ENCODE measurements at places on chromosomes 11 and 22.

DNA sequence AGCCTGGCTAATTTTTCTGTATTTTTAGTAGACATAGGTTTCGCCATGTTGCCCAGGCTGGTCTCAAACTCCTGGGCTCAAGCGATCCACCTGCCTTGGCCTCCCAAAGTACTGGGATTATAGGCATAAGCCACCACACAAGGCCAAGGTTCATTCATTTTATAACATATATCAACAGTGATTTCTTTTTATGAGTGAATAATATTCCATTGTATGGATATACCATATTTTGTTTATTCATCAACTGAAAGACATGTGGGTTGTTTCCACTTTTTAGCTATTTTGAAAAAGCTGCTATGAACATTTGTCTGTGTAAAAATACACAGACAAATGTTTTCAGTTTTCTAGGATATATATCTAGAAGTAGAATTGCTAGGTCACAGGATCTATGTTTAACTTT lies 116.0 kb downstream of the MRTFA start:
- DNase-seq: no peak

DNA sequence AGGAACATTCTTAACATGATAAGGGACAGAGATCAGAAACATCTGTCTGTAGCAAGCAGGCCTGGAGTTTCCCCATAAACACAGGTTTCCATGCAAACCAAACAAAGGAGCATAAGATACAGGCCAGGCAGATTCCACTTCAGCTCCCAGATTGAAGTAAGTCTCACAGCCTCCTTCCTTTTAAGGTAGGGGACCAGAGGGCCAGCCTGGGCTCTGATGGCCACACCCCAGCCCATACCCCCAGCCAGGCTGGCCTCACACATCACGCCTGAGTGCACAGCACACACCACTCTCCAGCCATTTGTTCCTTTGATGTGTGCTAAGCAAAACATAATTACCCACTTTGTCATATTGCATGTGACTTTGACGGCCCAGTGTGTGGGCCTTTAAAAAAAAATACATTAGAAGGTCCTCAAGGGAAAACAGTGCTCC lies 518.7 kb downstream of the NTM start:
- DNase-seq: no peak

GRCh38 chr11:59804061-59804460 lies 6.5 kb downstream of the MRPL16 start:
- DNase-seq: no peak

DNA sequence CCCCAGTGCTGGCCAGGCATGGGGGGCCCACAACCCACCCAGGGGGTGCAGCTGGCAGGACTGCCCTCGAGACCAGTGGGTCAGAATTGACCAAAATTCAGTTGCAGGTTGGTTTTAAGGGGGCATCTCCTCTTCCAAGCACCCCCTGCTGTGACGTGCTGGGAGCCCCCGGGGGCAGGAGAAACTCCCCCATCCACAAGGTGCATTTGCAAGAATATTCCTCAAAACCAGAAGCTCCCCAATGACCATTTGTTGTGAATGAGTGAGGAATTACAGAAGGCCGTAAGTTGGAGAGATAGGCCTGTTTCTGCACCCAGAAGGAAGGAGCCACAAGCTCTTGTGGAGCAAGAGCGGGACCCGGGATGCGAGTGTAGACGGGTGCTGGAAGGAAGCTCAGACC lies 414.5 kb downstream of the BRD1 start:
- DNase-seq: no peak

DNA sequence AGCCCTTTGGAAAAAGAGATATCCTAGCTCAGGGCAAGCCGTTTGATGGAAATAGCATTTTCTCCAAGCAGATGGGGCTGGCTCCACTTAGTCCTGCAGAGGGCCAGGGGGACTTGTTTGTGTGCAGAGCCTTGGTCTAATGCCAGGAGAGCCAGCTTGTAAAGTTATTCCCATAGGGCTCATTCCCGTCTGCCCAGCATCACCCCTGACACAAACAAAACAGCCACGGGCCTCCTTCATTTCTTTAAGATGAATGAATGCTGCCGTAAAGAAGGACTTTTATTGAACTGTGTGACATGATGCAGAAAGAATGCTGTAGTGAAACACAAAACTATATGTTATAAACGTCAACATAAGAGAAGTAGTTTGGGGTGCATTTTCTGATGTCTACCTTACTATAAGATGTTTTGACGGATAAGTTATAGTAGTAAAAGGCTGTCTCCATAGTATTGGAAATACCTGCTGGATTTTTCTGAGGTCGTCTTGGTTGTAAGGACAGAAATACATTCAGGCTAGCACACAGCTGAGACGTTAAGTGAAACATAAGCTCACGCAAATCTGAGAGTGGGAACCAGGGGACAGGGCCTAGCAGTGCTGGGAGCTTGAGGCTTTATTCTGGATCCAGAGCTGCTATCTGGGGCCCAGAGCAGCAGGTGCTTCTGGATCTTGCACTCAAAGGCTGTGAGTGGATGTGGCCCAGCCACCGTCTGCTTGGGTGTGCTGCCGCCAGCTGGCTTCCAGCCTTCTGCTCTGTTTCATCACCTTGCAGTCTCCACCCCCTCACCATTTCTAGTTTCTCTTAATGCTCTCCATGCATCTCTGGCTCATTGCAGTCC lies 53.3 kb downstream of the NCAM1 start:
- DNase-seq: no peak

DNA sequence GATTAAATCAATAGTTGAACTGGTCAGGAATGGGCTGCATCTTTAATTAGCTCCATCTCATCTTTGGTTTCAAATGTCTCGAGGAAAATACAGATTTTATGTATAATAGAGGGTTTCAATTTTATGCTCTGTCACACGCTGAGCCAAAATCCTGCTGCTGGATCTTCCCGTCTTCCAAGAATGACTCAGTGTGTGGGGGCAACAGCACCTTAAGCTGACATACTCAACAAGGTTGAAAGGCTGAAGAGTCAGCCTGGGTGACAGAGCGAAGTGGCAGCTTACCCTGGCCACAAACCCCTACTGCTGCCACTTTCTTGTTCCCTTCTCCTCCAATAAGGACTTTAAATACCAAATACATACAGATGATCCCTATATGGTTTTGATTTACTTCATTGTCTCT lies 9.0 kb upstream of the PCF11 start:
- no peak for DNase-seq

DNA sequence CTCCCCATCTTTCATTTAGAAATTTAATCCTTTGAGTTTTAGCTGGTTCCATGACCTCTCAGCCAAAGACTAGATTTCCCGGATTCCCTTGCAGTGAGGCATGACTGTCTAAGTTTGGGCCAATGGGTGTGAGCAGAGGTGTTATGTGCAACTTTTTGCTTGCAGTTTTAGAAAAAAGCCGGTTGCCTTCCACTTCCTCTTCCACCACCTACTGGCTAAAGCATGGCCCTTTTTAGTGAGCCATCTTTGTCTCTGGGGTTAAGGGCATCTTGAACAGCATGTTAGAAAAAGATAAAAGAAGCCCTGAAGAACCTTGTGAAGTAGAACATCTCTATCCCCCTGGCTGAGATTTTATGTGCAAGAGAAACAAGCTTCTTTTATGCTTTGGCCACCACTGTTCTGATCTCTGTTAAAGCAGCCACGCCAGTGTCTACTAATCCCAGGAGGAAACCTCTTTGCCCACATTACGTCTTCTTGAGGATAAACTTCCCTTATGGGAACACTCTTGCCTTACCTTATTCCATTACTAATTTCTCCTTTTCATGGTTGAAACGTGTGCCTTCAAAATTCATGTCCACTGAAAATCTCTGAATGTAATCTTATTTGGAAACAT lies 279.9 kb downstream of the TENM4 start:
- peak; percentile 26 for DNase-seq

GRCh38 chr22:23064381-23065068 lies 5.8 kb upstream of the GNAZ start:
- DNase-seq: no peak

GRCh38 chr11:77107950-77108349 lies 5.3 kb downstream of the OMP start:
- no peak for DNase-seq

DNA sequence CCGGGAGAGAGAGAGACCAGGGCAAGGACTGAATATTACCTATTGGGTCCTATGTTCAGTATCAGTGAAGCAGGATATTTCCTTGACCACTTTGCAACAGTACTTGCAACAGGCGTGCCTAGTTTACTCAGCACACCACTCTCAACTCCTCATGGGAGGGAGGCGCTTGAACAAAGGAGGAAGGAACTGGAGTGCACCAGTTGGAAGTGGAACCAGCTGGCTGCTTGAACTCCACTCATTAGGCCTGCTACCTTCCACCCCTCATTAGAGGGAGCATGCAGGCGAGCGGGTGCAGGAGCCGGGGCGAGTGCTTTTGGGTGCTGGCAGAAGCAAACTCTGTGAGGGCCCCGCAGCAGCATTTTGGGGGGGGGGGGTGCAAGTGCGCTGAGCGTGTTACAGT lies 1369.6 kb upstream of the RAG2 start:
- no peak for DNase-seq

GRCh38 chr11:77449784-77450183 lies 24.1 kb downstream of the PAK1 start:
- no peak for DNase-seq

DNA sequence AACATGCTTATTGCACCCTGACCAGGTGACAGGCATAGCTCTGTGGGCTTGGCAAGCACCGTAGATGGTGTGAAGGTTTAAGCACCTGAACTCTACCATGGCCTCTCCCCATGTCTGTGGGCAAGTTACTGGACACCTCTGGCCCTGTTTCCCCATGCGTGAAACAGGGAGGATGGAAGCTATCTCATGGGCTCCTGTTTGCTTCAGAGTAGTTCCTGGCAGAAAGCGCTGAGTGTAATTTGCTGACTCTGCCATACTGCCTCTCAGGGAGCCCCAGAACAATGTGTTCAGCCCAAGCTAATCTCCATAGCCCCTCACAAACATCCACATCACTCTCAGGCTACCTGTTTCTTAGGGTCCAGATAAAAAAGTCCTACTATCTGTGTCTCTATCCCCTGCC lies 2.4 kb downstream of the CBX6 start:
- no peak for DNase-seq

GRCh38 chr11:110761991-110762390 lies 49.8 kb upstream of the ARHGAP20 start:
- no peak for DNase-seq

DNA sequence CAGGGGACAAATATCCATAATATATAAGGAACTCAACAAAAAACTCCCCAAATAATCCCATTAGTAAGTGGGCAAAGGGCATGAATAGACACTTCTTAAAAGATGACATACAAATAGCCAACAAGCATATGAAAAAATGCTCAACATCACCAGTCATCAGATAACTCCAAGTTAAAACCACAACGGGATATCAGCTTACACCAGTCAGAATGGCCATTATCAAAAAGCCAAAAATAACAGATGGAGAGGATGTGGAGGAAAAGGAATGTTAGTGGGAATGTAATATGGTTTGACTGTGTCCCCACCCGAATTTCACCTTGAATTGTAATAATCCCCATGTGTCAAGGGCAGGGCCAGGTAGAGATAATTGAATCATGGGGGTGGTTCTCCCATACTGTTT lies 350.1 kb downstream of the GUCY1A2 start:
- DNase-seq: no peak

DNA sequence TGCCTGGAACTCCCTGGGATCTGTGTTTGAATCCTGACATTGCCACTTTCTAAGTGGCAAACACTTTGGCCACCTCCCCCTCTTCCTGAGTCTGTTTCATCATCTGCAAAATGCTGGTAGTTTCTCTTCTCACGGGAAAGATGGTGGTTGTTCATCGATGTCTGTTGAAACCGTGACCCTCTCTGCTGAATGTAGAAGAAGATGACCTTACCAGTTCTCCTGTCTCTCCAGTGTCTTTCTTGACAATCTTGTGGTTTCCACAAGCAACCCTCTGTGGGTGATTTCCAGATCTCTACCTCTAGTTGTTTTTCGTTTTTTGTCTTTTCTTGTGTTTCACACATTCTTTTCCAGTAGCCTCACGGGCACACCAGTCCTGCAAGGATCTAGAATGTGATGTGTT lies 27.5 kb downstream of the ZBTB16 start:
- no peak for DNase-seq

GRCh38 chr11:46901156-46901555 lies 17.2 kb downstream of the LRP4 start:
- DNase-seq: no peak

DNA sequence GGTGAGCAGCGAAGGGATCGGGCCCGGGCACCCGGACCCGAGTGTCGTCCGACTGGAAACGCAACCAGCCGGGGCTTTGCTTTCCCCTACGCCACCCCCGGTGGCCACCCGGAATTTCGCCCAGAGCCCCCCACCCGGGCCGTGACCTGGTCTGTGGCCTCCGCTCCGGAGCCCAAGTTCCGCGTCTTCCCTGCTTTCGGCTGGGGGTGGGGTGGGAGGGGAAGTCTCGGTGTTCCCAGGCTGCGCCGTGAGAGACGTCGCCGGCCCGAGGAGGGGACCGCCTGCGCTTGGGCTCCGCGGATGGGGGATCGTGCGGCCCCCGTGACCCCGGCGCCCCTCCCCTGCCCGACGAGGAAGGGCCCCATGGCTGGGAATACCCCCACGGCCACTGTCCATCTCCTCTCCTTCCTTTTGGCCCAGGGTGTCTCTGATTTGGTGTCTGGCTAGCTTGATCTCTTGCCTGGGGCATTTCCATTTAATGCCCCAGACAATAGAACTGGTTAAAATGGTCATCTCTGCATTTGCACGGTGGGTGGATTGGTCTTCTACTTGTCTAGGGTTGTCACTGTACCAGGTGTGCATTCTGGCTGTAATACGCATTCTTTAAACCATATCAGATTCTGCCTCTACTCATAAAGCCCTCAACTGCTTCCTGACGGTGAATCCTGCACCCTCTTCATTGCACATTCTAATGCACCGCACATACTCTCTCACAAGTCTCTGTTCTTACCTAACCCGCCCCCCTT lies 789 bp downstream of the SIK2 start:
- no peak for DNase-seq

Data from keratinocyte (primary cell).